ENCODE measurements at places on chromosomes 4 and X.
A peak's percentile ranks its signal among the peaks of the same experiment; 100 is the strongest.

DNA sequence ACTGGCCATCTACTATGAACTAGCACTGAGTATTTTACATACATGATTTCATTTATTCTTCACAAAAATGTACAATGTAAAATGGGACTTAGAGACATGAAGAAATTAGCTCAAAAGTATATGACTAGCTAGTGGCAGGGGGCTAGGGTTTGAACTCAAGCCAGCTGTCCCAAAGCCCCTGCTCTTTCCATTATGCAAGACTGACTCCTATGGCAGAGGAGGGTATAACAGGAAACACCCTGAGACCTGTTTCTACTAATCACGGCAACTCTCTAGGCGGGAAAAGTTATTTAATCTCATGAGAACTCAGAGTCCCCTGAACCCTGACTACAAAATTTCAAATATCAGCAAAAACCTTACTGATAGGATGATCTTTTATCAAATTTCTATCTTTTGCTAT is 150.6 kb downstream of the PRDM5 start:
- DNase-seq = no peak

GRCh38 chrX:94121799-94122198 is 447.8 kb downstream of the FAM133A start:
- DNase-seq = no peak

DNA sequence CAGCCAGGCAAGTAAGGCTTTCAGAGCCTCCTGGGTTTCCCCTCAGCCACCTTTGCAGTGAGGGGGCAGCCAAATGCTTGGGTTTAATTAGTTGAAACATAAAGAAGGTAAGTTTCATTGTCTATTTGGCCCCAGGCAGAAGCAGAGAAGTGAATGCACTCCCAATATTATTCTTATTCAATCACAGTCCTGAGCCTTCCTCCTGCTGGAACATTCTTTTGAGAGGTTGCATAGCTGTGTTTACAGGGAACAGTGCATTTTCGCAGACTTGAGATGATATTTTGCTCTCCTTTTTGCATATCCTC is 13.9 kb downstream of the SLC2A9 start:
- DNase-seq = no peak

GRCh38 chr4:130393642-130394041 is 1297.7 kb downstream of the C4orf33 start:
- DNase-seq = no peak

DNA sequence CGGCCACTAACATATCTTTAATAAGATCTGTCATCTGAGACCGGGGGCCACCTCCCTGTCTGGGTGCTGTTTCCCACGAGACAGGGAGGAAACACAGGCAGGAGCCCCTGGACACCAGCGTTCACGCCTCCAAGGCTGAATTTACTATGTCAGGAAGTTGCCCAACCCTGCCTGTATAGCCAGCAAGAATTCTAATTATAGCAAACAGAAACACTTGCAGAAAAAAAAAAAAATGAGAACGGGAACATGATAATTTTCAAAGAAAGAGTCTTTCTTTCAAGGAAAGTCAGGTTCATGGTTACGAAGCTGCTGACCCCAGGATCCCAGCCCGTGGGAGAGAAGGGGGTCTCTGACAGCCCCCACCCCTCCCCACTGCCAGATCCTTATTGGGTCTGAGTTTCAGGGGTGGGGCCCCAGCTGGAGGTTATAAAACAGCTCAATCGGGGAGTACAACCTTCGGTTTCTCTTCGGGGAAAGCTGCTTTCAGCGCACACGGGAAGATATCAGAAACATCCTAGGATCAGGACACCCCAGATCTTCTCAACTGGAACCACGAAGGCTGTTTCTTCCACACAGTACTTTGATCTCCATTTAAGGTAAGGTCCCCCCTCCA is at the start of gene IL3RA:
TSS of gene IL3RA (plus strand) at position 455 of the 613 bp plus-strand sequence. CDS start 4,981 bp downstream, outside the sequence.
- DNase-seq = peak; percentile 61

DNA sequence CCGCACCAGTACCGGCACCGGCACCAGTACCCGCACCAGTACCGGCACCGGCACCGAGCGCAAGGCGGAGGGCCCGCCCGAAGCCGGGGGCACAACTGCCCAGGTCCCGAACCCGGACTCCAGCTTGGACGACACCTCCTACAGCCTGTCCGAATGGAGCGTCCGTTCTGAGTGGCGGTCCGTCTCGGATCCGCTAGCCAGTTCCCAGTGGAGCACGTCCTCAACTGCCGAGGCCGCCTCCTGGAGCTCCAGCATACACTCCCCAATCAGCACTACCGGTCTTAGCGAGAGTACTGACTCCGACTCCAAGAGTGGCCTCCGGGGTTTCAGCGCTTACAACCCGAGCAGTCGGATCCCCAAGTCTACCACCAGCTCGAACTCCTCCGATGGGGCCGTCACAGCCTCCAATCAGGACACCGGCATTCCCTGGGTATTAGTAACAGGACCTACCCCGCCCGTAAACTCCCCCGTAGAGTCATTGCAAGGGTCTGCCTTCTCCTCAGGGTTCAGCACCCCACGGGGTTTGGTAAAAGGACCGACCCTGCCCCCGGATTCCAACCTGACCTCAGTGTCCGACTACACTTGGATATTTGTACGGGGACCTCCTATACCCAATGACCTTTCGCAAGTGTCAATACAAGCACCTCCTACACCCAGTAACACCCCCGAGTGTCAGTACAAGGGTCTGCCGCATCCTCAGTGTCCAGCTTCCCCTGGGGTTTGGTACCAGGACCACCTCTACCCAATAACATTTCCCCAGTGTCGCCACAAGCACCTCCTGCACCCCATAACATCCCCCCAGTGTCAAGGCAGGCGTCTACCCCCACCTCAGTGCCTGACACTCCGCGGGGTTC is 721 bp upstream of the MAOA start:
- DNase-seq = no peak

- DNase-seq = no peak
Measured at GRCh38 chr4:76003035-76003434, 4.3 kb downstream of the CXCL9 start.

DNA sequence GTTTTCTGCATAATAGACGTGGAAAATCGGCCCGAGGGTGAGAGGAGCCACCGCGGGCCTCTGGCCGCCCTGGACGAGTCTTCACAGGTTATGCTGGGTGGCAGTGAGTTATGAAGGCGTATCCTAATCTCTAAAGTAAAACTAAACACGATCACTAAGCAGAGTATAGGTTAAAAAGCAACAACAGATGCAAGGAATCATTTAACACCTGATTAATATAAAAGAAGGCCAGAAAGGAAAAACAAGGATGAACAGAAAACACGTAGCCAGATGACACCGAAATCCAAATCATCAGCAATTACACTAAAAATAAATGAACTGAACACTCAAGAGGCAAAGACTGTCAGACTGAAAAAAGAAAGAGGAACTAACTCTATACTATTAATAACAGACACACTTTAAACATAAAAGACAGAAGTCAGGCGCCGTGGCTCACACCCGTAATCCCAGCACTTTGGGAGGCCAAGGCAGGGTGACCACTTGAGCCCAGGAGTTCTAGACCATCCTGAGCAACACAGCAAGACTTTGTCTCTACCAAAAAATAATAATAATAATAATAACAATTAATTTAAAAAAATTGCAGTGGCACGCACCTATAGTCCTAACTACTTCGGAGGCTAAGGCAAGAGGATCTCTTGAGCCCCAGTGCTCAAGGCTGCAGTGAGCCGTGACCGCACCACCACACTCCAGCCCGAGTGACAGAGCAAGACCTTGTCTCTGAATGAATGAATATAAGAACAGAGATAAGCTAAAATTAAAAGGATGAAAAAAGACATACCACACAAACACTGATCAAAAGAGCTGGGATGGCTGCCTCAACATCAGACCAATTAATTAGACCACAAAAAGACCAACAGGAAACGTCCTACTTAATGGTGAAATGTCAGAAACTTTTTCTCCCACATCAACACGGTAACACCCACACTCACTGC is 30.0 kb downstream of the CTBP1 start:
- no peak for DNase-seq

GRCh38 chr4:113587640-113588275 is 173.8 kb downstream of the CAMK2D start:
- no peak for DNase-seq

- no peak for DNase-seq
Measured at GRCh38 chr4:108382751-108383150, 214.0 kb upstream of the LEF1 start.

GRCh38 chrX:121163443-121163842 is 116.0 kb downstream of the GLUD2 start:
- DNase-seq = no peak

DNA sequence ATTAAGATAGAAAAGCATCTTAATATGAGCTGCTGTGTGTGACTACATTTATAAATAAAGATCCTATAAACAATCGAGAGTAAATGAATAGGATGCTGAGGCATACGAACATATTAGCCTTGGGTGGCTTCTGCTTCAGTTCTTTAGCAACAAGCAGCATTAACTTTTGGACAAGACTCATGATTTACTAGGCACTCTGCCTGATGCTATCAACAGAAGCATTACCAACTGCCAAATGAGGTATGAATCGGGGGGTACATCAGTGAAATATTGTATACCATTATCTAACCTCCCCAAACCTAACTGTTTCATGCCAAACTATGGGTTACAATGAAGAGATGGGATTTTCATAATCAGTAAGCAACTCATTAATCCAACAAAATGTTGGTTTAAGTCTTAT is 113.1 kb downstream of the RAB28 start:
- DNase-seq = no peak

DNA sequence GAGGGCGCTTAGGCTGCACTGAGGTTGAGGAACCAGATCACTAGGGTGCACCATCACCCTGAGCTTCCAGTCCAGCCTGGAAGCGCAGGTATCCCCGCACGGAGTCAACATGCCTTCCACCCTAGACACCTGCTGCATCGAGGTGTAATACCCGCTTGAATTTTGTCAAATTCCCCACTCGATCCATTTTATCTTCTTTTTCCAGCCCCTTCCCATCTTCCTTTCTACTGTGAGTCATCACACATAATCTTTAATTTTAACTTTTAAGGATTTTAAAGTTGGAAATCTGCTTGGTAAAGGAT is 821 bp downstream of the PLK4 start:
- no peak for DNase-seq

DNA sequence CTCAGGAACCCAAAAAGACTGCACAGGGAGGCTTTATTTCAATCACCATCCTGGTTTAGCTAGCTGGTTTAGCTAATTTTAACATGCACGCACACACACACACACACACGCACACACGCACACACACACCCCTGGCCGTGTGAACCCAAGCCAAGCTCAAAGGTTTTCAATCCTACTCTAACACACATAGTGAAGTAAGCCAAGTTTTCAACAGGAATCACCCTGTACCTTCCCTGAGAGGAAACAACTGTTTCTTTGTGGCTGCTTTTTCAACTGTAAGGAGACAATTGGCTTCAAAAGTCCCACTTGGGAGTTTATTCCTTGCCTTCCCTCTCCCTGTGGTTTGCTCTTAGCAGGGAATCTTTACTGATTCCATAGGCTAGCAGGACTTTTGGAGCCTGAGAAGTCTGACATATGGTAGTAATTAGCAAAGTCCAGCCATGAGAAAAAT is 98.9 kb upstream of the BMP3 start:
- no peak for DNase-seq

DNA sequence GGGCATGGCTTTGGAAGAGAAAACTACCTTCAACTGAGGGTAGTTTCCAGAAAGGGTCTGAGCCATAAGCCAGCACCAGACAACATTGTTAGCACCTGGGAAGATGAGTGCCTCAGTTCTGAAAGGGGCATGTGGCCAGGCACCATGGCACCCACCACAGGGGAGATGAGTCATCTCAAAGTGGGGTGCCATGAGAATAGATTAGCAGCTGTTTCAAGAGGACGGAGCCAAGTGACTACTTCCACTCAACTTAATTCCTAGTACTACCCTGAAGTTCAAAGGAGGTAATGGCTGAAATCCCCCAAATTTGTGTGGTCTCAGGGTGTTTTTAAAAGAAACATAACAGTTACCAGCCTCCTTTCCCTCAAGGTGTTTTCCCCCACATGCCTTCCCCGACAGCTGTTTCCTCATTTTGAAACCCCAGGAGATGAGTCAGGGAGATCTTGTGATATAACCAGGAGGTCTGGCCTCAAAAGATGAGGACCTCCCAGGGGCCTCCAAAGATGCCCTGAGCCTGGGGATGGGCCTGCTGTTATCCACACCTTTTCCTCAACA is 27.8 kb upstream of the FTHL17 start:
- no peak for DNase-seq

DNA sequence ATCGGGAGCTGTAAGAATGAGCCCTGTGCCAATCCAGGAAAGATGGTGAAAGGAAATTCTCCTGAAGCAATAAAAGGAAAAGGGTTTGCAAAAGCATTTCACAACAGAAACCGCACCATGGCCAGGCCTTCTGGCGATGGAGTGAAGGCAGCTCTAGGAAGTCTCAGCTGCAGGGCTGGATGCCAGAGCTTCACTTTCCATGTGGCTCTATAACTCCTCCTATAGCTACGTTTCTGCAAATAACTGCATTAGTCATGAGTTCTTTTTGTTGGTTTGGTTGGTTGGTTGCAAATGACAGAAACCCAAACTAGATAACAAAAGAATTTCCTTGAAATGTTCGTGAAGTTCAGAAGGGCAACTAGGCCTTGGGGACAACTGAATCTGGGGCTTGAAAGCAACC is 84.6 kb downstream of the RELL1 start:
- peak; percentile 93 for DNase-seq

DNA sequence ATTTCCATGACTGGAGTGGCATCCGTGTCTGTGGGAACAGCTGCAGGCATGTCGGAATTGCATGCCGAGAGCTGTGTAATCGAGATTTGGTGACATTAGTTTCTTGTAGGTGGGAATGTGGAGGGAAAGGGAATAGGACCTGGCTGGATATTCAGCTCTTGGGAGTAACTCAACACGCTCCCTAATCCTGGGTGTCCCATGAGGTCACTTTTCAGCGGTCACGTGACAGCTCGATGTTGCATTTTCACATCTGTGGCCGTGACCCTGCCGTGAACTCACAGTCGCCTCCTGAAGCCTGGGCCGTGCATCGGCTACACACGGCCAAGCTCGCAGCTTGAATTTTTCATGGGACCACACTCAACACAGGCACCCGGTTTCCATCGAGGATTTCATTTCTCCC is 25.8 kb upstream of the PSAPL1 start:
- no peak for DNase-seq

GRCh38 chr4:114488301-114488982 is 110.2 kb upstream of the UGT8 start:
- no peak for DNase-seq

GRCh38 chr4:25842229-25842845 is 20.5 kb downstream of the SEL1L3 start:
- DNase-seq = no peak

DNA sequence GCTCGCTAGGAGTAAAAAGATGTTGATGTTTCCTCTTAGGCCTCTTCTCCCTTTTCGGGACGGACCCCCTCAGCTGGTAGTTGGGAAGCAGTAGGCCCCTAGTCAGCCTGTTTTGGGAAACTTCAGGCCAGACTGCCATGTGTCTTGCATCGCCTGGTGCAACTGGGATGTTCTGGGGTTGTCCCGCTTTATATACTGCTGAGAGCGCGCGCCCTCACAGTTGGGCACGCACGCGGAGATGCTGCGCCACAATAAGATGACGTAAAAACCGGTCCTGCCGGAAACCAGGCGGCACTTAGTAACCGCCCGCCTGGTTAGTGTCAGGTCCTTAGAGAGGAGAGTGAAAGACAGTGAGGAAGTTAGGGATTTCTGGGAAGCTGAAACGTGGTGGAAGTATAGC is 231.3 kb upstream of the CT83 start:
- no peak for DNase-seq

GRCh38 chr4:182103614-182104319 is 139.4 kb upstream of the TENM3 start:
- no peak for DNase-seq

GRCh38 chr4:168496834-168497233 is at the start of gene PALLD:
TSS of gene PALLD (plus strand) at chr4:168497052.
- DNase-seq = peak; percentile 54

Data from H4 (cell line).